ENCODE measurements at places on chromosomes 3 and 15.

- DNase-seq = no peak
Observed at GRCh38 chr15:38130205-38130567, 122.5 kb upstream of the SPRED1 start.

GRCh38 chr15:99673111-99673510 is 60.1 kb downstream of the LYSMD4 start:
- no peak for DNase-seq

- DNase-seq = no peak
Observed at GRCh38 chr3:147669077-147669476, 259.9 kb downstream of the ZIC1 start.

- DNase-seq = no peak
Observed at GRCh38 chr3:172538368-172539151, 15.3 kb upstream of the TNFSF10 start.

GRCh38 chr3:188021502-188022040 is 132.4 kb upstream of the LPP start:
- no peak for DNase-seq

DNA sequence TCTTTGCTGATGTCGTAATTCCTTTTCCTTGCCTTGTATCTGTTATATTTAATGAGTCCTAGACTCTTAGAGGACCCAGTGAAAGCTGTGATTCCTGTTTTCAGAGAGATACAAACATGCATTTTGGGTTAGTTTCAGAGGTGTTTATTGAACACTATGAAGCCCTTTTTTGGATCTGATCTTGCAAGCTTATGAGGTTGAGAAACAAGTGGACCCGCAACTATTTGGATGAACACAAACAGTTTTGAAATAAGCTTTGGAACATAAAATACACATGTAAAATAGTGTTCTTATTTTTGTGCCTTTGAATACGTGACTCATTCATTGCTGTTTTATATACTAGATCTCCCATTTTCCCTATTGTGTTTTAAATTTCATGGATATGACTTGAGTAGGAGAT is 33.5 kb downstream of the SNRK start:
- no peak for DNase-seq

- DNase-seq = no peak
Observed at GRCh38 chr3:64783200-64783599, 95.4 kb upstream of the ADAMTS9 start.

DNA sequence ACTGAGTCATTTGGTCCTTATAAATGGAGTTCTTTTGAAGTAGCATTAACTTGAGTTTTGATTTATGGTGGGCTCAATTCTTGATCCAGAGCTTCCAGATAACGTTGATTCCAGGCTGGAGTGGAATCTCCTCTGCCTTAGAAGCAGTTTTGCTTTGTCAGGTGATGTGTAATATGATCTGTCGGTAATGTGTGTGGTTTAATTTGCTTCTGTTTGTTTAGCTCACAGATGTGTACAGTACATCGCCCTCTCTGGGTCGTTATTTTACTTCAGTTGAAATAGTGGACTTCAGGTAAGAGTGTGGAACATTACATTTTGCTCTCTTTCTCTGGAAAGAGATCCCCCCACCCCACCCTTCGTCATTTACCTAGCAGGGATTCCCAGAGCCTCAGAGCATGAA is 23.1 kb downstream of the C3orf52 start:
- DNase-seq = no peak

- no peak for DNase-seq
Observed at GRCh38 chr3:47902746-47903145, 99.8 kb downstream of the DHX30 start.

GRCh38 chr15:100433304-100433703 is 91.5 kb upstream of the ADAMTS17 start:
- DNase-seq = no peak

- peak; percentile 76 for DNase-seq
Observed at GRCh38 chr3:112333381-112334317, 693 bp downstream of the CD200 start.
